ENCODE measurements at places on chromosomes 1 and 21.

- no peak for DNase-seq
These were observed 844 bp downstream of the ADAMTS5 start for GRCh38 chr21:26965907-26966581.

DNA sequence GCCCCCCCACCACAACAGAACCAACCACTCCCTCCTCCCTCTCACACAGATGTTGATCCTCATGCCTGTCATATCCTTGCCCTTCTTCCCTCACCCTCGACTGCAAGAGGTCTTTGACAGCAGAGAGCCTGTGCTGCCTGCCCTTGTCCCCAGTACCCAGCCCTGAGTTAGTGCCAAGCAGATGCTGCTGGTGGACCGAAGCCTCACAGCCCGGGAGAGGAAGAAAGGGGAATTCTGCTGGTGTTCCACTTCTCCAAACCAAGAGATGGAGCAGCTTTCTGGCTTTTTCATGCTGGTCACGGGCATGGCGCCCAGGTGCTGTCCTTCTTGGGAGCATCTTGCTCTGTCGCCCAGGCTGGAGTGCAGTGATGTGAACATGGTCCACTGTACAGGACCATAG, 69.1 kb downstream of the SLC66A1 start:
- DNase-seq = no peak

GRCh38 chr1:27604579-27605299, 795 bp upstream of the AHDC1 start:
- no peak for DNase-seq

DNA sequence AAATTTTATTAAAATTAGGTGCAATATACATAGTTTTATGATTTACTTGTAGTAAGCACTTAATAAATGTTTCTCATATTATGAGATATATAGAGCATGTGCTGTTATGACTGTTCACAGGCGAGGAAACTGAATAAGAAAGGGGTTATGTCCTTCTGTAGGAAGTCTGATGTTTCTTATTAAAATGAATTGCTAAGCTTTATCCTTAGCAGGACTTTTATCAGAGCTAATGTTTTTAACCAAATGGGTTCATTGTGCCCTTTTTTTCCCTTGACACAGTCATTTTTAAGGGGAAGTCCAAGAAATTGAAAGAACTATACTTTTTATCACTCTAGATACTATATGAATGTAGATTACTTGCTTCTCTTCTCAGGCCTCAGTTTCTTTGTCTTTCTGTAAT, 285.2 kb downstream of the PTPRC start:
- no peak for DNase-seq

Data from stimulated activated CD8-positive, alpha-beta memory T cell treated with anti-CD3 and anti-CD28 coated beads, Interleukin-2, amount 100 ng/mL, for 48 hours (primary cell).